Brain microvascular endothelial cell (primary cell): ENCODE measurements at places on chromosomes 6 and 20.

- DNase-seq: no peak
Measured at GRCh38 chr6:162124710-162125435, 602.7 kb downstream of the PRKN start.

DNA sequence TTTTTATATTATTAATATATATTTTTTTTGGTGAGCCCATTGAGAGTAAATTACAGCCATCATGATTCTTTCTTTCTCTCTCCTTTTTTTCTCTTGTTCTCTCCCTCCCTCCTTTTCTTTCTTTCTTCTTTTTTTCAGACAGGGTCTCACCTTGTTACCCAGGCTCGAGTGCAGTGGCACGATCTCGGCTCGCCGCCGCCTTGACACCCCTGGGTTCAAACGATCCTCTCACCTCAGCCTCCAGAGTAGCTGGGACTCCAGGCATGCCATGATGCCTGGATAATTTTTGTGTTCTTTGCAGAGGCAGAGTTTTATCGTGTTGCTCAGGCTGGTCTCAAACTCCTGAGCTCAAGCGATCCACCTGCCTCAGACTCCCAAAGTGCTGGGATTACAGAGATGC, 1.6 kb downstream of the CCDC170 start:
- DNase-seq: no peak

- peak; percentile 70 for DNase-seq
Measured at GRCh38 chr6:79821859-79822258, 125.5 kb downstream of the ELOVL4 start.

- DNase-seq: no peak
Measured at GRCh38 chr6:88588938-88589337, 374.5 kb downstream of the RNGTT start.

GRCh38 chr20:63777614-63778013, 38.0 kb downstream of the SLC2A4RG start:
- no peak for DNase-seq

DNA sequence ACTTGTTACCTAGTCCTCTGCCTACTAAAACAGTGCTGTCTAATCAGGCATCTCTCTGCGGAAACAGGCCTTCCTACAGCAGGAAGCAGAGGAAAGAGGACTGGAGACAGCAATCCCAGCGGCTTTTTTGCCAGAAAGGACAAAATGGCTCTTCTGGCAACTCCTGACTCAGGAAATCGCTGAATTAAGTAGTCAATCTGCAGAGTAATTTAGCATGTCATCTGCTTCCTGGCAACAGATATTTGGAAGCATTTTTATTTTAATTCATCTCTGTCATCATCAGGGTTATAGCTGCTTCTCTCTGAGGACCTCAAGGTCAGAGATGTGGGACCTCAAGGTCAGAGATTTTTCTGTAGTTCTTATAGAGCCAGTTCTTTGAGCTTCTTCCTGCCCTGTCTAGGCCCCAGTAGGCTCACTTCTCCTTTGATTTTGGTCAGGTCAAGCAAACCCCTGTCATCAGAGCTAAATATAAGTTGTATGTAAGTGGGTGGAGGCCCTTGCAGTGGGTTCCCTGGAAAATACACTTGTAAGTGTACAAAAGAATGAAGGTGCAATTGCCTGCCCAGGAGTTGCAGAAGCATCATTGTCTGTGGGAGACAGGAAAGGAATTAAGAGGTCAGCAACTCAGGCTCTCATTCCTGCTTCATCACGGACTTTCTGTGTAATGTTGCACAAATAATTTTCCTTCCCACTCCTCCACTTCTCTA, 229.4 kb downstream of the ALDH8A1 start:
- DNase-seq: no peak

GRCh38 chr6:122363769-122364483, 35.5 kb upstream of the HSF2 start:
- DNase-seq: no peak
